CD8-positive, alpha-beta T cell (primary cell): ENCODE measurements at places on chromosomes 16 and 17.

- no peak for DNase-seq
These were observed 40.5 kb downstream of the CMIP start for GRCh38 chr16:81484908-81485624.

- no peak for DNase-seq
These were observed 97.9 kb downstream of the FOXL1 start for GRCh38 chr16:86676254-86676670.

GRCh38 chr16:57970970-57971369, at the start of gene CNGB1:
CNGB1 (minus strand) TSS chr16:57971128; CDS start chr16:57967286, 3,842 bp downstream.
- DNase-seq: no peak

GRCh38 chr17:48596735-48597527, 3.4 kb upstream of the HOXB5 start:
- no peak for DNase-seq

DNA sequence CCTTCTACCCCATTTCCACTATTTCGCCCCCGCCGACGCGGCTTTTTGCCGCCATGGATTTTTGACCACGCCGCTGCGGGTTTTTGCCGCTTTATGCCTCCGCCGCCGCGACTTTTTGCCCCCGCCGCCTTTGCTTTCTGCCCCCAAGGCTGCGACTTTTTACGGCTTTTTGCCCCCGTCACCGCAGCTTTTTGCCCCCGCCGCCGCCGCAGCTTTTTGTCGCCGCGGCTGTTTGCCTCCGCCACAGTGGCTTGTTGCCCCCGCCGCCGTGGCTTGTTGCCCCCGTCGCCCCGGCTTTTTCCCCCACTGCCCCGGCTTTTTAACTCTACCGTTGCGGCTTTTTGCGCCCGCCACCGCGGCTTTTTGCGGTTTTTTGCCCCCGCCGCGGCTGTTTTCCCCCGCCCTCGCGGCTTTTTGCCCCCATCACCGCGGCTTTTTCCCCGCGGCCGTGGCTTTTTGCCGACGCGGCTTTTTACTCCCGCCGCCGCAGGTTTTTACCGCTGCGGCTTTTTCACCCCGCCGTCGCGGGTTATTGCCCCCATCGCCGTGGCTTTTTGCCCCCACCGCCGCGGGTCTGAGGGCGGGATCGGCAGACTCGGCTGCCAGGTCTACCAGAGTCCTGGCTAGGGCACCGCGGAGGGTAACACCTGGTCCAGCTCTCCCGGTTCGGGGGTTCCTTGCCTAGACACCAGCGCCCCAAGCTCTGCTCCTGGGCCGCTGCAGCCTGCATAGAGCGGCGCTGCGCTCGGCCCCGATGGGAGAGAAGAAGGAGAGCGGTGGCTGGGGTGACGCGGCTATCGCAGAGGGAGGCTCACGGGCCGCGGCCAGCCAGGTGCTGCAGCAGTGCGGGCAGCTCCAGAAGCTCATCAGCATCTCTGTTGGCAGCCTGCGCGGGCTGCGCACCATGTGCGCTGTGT, 562.7 kb upstream of the WSB1 start:
- no peak for DNase-seq

- DNase-seq: no peak
These were observed 30.5 kb downstream of the PLCG2 start for GRCh38 chr16:81809567-81809966.

- no peak for DNase-seq
These were observed 14.1 kb upstream of the NLRP1 start for GRCh38 chr17:5598457-5598856.

GRCh38 chr16:88804552-88805339, 1.2 kb downstream of the CDT1 start:
- no peak for DNase-seq
